A549 (cell line): ENCODE measurements at places on chromosomes 1 and 21. TPM values are rescaled to one million over a fixed set of nuclear protein-coding genes. Genes with fewer than 3 reads are reported as not detected.

- peak; percentile 21 for DNase-seq
These were observed 382.8 kb downstream of the AMY1C start for GRCh38 chr1:104132382-104132973.

- DNase-seq, result no peak
These were observed 35.1 kb upstream of the ETS2 start for GRCh38 chr21:38770660-38771059.

DNA sequence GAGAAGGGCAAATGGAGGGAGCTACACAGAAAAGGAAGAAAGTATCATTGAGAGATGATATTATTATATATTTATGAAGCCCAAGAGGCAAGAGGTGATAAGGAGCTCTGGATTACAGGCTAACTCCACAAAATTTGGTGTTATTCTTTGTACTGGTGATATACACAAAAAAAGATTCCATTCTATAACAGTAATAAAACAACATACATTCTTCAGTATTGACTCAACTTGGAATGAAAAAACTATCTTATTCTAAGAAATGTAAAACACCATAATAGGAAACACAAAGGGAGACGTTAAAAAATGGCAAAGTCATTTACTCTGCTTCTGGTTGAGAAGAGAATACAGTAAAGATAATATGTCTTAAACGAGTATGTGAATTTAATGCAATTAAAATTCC is 99.4 kb downstream of the TEX35 start:
- no peak for DNase-seq

GRCh38 chr1:33111965-33112364 is 31.0 kb downstream of the AZIN2 start:
- DNase-seq, result peak; percentile 32

CCDC24 gene
- polyA plus RNA-seq, result 9.3 to 12.5 TPM (median 10.2 TPM) in 3 replicates
